ENCODE measurements at places on chromosomes 3 and 15.

GRCh38 chr3:3134750-3135448 lies 8.2 kb downstream of the TRNT1 start:
- no peak for DNase-seq

DNA sequence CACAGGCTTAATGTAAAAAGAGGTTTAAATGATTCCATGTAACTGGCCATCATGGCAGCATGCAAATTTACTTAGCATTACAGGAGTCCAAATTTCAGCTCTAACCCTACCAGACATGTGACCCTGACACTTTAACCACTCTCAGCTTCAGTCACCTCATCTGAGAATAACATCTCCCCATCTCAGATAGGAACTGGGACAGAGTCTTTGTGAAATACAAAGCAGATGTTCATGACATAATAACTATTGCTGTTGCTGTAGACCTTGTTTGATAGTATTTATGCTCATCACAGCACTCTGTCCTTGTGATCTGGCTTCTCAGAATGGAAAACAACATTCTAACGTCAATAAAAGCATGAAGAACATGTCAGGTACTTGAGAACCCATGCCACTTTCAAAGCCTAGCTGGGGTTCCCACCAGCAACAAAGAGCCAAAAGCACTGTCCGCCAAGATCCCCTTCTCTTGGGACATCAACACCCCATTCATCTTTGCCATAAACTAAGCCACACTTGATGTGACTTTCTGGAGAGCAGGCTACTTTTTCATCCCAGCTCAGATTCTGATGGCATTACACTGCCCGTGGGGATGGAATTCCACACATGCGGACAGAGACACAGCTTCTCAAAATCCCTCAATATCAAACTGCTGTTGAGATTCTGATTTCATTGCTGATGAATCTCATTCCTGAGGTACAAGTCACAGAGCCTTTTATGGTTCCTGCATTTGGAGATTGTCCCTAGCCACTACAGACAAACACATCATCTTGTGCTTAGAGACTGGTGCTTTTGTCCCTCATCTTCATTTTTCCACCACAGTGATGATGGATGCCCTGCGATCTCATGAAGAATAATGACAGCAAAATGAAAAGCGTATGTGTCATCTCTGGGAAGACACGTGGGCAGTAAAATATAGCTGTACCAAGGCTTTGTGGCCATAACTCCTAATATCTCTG lies 202.7 kb downstream of the TNIK start:
- no peak for DNase-seq

DNA sequence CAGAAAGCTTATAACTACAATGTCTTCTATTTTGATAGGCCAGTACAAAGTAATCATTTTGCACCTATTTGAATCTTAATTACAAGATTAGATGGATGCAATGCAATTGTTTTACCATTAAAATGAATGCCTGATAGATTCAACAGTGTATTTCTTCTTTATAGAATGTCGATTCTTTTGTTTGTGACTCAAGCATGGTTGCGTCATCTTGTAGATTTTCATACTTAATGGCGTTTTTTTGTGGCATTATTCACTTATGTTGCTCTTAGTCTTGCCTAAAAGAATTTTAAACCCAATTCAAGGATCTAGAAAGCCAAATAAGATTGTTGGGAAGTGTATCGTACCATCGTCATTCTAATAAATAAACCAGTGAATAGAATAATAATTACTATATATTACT lies 21.4 kb downstream of the ZBTB38 start:
- no peak for DNase-seq

- DNase-seq, result no peak
Measured at GRCh38 chr15:53404930-53405493, 354.5 kb downstream of the WDR72 start.

DNA sequence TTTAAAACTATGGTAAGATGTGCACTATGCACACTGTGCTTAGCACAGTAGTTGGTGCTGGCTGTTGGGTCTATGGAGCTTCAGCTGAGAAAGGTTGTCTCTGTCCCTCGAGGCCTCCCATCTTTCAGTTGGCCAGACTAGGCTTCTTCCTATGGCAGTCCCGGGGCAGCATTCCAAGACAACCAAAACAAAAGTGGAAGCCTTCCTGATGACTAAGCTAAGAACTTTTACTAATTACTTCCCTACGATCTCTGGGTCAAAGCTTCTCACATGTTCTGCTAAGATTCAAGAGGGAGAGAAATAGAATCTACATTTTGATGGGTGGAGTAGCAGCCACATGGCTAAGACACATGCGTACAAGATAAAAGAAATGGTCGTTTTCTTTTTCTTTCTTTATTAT lies 342.8 kb downstream of the TUSC7 start:
- no peak for DNase-seq

- no peak for DNase-seq
Measured at GRCh38 chr3:69535613-69536012, 149.7 kb upstream of the FRMD4B start.

GRCh38 chr3:124456506-124456905 lies 273.7 kb upstream of the UMPS start:
- no peak for DNase-seq

DNA sequence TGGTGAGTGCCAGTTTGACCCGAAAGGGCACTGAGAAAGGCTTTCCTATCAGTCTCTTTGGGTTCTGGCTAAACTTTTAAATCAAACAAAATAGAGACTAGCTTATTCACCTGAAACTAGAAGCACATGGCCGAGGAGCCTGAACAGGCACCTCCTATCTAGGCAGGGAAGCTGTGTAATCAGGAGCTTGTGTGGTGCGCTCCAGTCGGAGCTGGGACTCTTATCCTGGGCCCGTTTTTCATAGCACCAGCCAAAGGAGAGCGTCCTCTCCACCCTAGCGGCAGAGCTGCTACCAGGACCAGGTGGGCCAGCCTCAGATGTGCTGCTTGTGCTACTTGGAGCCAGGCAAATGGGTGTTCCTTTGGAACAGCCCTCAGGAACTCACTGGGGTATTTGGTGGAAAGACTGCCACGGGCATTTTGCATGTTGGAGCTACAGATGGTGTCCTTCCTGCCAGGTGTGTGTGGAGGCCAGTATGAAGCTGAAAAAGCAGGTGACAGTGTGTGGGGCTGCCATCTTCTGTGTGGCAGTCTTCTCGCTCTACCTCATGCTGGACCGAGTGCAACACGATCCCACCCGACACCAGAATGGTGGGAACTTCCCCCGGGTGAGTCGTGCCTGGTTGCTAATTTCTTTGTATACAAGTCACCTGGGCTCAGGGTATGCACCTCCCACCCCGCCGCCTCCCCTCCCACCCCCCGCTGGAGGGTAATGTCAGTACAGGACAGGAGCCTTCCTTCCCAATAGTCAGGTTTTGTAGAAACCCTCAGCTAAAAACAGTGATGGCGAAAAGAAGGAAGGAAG lies 833 bp downstream of the MAN2A2 start:
- DNase-seq, result no peak

DNA sequence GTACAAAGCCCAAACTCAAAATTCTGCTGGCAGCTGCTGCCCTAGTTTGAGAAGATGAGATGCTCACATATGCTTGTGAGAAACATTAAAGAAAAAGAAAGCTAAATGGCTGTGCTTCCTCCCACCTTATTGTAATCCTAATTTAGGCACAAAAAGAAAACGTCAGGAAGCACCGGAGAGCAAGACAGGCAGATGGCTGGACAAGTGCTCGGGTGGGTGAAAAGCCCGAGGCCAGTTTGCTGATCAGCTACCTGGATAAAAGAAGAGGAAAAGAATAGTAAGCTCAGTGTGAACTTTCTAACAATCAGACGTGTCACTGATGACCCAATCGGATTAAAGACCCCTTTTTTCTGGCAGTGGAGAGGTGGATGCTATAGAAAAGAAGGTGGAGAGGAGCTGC lies 368.0 kb upstream of the ATP10A start:
- DNase-seq, result no peak

- DNase-seq, result no peak
Measured at GRCh38 chr3:27391796-27392195, 22.6 kb upstream of the NEK10 start.

- no peak for DNase-seq
Measured at GRCh38 chr15:36172955-36173354, 406.5 kb upstream of the CDIN1 start.

DNA sequence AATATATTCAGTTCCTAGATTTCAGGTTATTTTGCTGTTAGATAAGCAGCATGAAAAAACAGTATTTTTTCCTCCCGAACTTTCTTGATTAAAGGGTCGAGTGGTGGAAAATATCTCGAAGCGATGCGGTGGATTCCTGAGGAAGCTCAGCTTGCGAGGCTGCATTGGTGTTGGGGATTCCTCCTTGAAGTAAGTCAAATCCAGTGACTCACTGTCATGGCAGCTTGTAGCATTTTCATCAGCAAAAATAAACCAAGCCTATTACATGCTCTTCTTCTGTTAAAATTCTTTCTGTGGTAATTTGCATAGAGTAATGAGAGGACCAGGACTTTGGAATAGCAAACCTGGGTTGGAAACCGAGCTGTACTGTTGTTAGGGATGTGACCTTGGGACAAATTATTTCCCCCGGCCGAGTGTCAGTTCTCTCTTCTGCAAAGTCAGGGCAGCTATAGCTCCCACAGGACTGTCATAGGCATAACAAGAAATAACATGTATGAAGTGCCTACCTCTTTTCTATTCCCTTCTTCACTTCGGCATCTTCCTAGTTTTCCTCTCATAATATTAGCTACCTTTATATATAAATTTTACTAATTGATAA lies 75.6 kb downstream of the UBP1 start:
- no peak for DNase-seq

DNA sequence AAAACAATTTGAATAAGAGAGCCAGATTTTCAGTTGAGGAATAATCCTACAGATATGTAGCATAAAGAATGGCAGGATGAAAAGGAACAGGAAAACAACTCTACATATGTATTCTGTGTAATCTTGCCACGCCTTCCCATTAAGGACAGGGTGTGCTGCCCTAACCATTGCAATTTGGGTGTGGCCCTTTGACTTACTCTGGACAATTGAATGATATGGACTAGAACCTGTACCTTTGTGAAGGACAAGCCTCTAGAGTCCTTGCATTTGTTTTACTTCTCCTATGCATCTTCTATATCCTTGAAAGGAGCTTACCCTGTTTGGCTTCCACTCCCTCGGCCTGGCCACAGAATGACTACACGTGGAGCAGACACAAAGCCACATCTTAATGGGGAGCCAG lies 1261.6 kb upstream of the GBE1 start:
- no peak for DNase-seq

GRCh38 chr15:81221449-81221848 lies 24.8 kb downstream of the IL16 start:
- no peak for DNase-seq

GRCh38 chr3:186220911-186221645 lies 112.2 kb upstream of the ETV5 start:
- DNase-seq, result no peak

DNA sequence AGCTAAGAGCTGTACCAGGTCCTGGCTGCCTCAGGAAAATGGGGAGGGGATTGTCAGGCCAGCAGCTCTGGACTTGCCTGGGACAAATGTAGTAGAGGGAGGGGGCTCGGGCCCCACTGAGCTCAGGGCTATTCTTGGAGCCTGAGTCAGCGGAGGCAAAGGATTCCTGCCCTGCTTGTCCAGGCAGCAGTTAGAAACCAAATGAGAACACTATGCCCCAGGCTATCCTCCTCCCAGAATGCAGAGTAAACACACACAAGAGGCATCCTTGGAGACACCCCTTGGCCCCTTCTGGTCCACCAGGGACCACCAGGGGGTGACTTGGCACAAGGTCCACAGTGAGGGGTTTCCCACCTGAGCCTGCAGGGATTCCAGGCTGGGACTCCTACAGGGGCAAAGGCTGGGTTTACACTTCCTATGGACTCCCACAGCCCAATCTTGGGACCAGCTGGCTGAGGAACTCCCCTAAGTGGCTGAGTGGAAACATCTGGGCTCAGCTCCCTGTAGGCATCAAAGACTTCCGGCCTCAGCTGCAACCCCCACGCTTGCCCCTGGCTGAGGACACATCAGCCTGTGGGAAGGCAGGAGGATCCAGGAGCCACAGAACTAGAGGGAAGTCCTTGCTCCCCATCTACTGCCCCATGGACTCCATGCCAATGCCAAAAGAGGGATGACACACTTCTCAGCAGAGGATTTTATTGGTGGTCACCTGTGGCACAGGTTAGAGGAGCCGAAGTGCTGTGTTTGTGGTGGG lies 3.4 kb upstream of the COL7A1 start:
- DNase-seq, result no peak

DNA sequence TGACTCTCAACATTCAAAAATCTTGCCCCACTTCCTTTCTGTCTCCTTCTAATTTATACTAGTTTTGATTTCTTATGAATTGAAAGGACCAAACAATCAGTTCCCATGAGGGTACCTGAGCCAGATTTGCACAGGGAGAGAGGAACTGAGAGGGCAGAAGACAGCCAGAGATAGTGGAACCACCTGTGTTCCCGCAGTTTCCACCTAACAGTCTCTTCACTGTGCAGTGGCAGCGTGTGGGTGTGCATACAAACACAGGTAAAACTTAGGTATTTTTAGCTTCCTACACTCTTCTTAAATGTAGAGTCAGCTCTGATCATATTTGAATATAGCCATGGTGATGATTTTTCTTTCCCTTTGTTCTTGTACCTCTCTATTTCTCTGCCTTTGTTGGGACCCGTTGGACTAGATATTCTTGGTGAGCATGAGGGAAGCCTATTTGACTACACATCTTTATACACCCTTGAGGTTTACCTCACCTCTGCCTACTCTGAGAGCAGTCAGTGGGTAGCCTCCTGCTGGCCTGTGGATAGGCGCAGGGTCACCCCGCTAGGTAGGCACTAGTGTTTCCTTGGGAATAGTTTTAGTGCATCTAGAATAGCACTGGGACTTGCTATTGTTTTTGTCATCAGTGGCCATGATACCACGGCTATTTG lies 58.8 kb downstream of the MAP3K13 start:
- DNase-seq, result no peak

- peak; percentile 10 for DNase-seq
Measured at GRCh38 chr3:121748680-121749275, 763 bp downstream of the GOLGB1 start.

DNA sequence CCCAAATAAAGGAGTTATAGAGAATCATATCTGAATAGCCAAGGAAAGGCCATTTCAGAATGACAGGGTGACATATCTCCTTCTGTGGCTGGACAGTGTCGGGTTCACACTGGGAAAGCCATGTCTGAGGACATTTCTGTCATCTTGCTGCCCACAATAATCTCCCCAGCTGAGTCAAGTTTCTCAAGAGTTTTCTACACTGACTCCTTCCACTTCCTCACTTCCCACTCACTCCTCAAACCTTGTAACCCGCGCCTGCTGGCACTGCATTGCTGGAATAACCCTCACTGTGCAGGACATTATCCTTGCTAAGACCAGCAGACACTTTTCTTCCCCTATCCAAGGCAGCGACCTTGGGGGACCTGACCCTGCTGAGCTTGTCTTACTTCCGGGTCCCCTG lies 5.3 kb upstream of the INSYN1 start:
- DNase-seq, result no peak

- no peak for DNase-seq
Measured at GRCh38 chr3:134922866-134923265, 127.8 kb downstream of the EPHB1 start.

DNA sequence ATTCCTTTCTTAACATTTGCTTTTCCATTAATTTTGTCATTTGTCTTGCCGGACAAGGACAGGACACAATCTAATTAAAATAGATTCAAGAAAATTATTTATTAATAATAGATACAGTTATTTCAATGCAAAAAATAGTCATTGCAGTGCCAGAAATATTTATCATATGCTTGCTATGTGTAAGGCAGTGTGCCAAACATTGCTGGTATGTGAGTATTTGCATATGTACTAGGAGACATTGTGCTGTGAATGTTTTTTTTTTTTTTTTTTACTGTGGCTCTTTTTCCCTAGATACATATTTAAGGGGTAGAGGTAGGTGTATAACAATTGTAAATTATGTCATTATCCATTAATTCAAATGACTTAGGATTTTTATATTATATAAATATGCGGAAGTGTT lies 23.3 kb downstream of the SPRED1 start:
- no peak for DNase-seq

GRCh38 chr3:157089455-157090221 lies 70.3 kb downstream of the CCNL1 start:
- DNase-seq, result peak; percentile 54
